Esophagus squamous epithelium (tissue), 5 donors: ENCODE measurements at places on chromosomes 1 and 21.

- DNase-seq, result no peak
These were observed 537.0 kb downstream of the NEGR1 start for GRCh38 chr1:71745326-71745725.

DNA sequence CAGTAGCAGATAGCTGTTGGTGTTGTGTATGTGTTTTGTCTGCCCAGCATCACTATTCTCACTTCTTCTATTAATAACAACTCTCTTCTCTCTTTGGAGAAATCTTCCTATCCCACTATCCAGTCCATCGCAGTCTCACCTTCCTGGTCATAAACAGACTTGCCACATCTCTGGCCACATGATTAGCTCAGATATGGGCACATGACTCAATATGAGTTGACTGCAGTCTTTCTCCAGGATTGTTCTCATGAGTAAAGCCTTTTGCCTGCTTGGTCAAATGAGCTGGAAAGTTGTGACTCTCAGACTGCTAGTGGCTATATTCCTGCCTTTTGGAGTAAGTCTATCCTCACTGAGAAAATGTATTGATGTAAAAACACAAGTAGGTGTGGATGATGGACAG lies 32.9 kb upstream of the TADA1 start:
- DNase-seq, result no peak

GRCh38 chr1:30318413-30318812 lies 405.0 kb downstream of the MATN1 start:
- no peak for DNase-seq

- DNase-seq, result no peak
These were observed 332.6 kb downstream of the NPHP4 start for GRCh38 chr1:5659606-5660005.

GRCh38 chr1:240492832-240493440 lies 119.0 kb downstream of the GREM2 start:
- DNase-seq, result no peak

DNA sequence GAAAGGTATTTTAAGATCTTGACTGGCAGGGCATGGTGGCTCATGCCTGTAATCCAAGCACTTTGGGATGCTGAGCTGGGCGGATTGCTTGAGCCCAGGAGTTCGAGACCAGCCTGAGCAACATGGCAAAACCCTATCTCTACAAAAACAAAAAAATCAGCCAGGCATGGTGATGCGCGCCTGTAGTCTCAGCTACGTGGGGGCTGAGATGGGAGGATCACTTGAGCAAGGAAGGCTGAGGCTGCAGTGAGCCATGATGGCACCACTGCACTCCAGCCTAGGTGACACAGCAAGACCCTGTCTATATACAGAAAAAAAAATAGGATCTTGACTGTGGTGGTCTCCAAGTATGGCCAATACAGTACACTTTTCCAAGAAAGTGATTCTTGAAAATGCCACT lies 16.0 kb downstream of the ARID1A start:
- no peak for DNase-seq

GRCh38 chr1:84862810-84863251 lies 30.2 kb downstream of the LPAR3 start:
- DNase-seq, result no peak

DNA sequence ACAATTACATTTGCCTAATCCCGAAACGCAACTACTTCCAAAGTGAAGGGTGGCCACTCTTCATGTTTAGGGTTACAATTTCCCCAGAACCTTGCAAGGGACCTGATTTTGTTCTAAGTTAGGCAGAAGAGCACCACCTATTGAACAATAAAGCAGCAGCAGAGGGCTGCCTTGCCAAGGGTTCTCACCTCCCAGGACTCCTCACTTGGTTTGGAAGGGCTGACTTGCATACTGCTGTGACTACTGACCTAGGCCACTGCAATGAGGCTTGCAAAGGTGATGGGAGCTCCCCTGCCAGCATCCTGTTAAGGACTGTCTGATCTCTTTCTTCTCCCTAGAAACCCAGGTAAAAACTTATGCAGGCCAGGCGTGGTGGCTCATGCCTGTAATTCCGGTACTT lies 14.2 kb downstream of the MTOR start:
- no peak for DNase-seq

GRCh38 chr1:91757763-91758460 lies 128.0 kb downstream of the TGFBR3 start:
- DNase-seq, result no peak

- no peak for DNase-seq
These were observed at the start of gene WNT4 for GRCh38 chr1:22143065-22144033. Gene WNT4 (minus strand): TSS chr1:22143097. CDS start chr1:22142922, 175 bp downstream.

GRCh38 chr1:48048064-48048463 lies 50.9 kb upstream of the TRABD2B start:
- DNase-seq, result no peak

- no peak for DNase-seq
These were observed 235.4 kb upstream of the SNX7 start for GRCh38 chr1:98426092-98426491.

GRCh38 chr1:226738995-226739695 lies at the start of gene ITPKB:
Gene ITPKB (minus strand): TSS chr1:226739282. CDS start chr1:226737458, 1,824 bp downstream.
- DNase-seq, result no peak

- no peak for DNase-seq
These were observed 1.5 kb downstream of the PLK3 start for GRCh38 chr1:44801491-44802305.

- no peak for DNase-seq
These were observed 37.8 kb downstream of the FUBP1 start for GRCh38 chr1:77940921-77941570.

DNA sequence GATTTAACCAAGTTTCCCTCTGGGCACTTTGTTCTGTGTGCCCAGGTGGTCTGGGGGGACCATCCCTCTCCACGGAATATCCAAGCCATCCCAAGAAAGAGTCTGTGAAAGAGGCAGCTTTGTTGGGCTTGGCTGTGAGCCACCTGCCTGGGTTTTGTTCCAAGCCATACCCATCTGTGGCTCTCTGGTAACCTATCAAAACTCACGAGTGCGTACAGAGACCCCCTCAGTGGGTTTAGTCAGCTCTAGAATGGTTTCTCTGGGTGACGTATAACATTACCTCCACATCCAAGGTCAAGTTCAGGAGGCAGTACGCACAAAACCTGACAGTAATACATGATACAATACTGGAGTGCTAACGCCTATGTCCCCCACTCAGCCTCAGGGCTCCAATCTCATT lies 54.2 kb downstream of the DNTTIP2 start:
- no peak for DNase-seq

GRCh38 chr21:18350216-18350615 lies 53.4 kb downstream of the TMPRSS15 start:
- DNase-seq, result no peak

DNA sequence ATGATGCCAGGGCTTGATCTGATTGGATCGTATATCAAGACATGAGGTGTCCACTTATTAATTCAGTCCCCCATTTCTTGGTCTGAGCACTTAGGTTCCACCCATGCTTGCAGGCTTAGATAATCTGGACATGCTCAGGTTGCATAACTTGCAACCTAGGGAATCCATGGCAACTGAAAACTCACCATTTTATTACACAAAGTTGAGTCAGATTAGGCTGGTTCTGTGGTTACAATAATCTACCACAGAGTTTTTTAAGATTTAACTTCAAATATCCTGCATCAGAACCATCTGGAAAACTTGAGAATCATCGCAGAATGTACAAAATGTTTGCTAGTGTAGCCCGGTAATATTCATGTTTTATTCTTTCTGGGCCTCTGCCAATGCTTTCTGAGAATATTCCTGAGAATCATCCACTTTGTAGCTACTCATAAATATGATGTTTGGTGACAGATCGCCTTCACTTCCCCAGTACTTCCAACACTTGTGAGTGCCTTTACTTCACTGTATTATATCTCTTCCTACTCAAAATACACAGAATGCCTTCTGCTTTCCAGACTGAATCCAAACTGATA lies 707.2 kb upstream of the ADAMTS5 start:
- no peak for DNase-seq

GRCh38 chr1:178660461-178660860 lies 64.6 kb upstream of the RALGPS2 start:
- DNase-seq, result no peak

- DNase-seq, result no peak
These were observed 8.1 kb downstream of the MTHFR start for GRCh38 chr1:11797525-11798216.

GRCh38 chr1:84361796-84362195 lies 36.5 kb upstream of the DNASE2B start:
- no peak for DNase-seq

- no peak for DNase-seq
These were observed 48.8 kb downstream of the RNF220 start for GRCh38 chr1:44453798-44454349.

GRCh38 chr1:90127288-90127953 lies 132.5 kb downstream of the ZNF326 start:
- no peak for DNase-seq

DNA sequence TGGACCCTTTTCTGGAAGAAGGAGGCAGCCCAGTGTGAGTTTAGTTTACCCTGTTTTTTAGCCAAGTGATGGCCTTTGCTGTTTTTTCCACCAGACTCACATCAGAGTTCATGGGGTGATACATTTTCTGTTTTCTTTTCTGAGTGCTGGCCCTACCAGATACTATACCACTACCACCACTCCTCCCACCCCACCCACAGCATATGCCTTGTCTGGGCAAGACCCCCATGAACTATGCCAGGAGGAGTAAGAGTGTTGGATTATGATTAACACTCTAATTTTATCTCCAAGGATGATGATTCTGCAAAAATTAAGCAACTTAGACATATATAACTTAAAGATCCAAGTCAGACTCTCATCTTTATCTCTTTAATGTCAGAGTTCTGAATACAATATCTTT lies 26.1 kb downstream of the FABP3 start:
- no peak for DNase-seq

GRCh38 chr1:5691795-5692509 lies 300.3 kb downstream of the NPHP4 start:
- no peak for DNase-seq

DNA sequence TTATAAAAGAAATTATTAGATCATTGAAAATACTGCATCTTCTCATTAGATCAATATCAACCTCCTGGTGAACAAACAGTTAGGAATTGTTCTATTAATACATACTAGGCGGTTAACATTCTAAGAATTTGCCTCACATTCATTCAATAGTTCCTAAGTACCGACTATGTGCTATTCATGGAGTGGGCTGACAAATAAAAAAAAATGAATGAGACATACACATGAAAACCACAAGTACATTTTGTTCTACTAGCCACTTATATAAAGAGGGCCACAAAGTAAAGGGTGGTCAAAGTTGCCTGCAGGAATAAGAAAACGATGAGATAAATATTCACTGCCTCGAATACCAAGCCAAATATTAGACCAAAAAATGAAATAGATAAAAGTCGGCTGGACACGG lies 294.4 kb downstream of the SDCCAG8 start:
- DNase-seq, result no peak

- no peak for DNase-seq
These were observed 59.9 kb upstream of the ERRFI1 start for GRCh38 chr1:8086055-8086454.

GRCh38 chr1:67889466-67889865 lies 56.2 kb upstream of the GNG12 start:
- DNase-seq, result no peak

DNA sequence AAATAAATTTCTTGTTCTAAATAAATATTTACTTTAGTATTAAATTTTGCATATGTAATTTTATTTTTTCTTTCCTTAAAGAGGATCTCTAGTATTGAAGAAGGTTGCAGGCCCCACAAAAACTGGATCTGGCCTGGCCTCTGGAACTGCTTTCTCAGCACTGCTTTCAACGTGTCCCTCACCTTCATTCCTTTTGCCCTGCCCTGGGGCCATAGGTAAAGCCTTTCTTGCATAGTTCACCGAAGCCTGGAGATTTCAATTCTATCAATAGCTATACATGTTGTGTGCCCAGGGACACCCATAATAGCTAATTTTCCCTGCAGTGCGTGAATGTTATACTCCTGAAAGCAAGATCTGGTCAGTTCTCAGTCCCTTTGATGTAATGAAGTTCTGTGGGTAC lies 12.0 kb upstream of the GPR137B start:
- DNase-seq, result no peak

GRCh38 chr1:112992780-112993179 lies 36.8 kb upstream of the SLC16A1 start:
- DNase-seq, result no peak

DNA sequence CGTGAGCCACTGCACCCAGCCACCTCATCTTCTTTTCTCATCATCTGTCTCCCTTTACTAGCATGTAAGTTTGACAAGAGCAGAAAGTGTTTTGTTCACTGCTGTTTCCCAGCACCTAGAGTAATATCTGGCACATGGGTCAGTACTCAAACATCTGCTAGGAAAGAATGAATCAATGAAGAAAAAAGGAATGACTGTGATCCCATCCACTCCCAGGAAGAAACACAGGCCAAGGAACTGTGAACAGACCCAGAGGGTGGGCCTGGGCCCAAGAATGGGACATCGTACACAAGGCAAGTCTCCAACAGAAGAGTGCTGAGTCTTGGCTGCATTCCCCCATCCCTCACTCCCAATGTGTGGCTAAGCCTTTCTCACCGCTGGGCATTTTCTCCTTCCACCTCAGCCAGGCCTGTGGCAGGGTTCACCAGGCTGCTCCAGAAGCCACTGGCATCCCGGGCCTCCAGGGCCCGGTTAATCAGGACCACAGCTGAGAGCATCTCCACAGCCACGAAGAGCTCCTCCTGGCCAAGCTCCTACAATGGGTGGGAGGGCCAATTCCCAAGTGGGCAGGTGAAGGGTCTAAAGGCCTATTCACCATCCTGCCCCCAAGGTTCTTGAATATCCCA lies 18.4 kb downstream of the IQGAP3 start:
- DNase-seq, result no peak

- DNase-seq, result no peak
These were observed 22.4 kb upstream of the DDOST start for GRCh38 chr1:20683614-20684013.

- DNase-seq, result no peak
These were observed 10.6 kb downstream of the VASH2 start for GRCh38 chr1:212960932-212961331.
